ENCODE measurements at places on chromosomes 6 and 20.

DNA sequence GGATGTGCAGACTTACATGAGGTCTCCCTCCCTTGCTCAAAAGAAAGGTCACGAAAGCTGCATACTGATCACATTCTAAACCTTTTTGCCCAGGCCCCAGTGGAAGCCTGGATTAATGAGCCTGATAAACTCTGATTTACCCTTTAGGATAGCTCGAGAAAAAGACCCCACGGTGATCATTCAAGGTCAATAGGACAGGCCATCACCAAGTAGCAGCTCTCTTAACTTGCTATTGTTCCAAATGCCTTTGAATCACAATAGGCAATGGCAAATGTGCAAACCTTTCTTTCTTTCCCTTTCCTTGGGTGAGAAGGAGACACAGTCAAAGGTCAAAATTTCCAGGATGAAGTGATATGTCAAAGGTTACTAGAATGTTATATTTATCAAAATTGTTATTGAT lies 327.3 kb downstream of the HDGFL1 start:
- DNase-seq: no peak

GRCh38 chr6:125164696-125165095 lies 11.1 kb downstream of the TPD52L1 start:
- peak; percentile 17 for DNase-seq

- no peak for DNase-seq
Observed at GRCh38 chr6:142207265-142207877, 60.3 kb downstream of the VTA1 start.

GRCh38 chr20:46021361-46022359 lies 7.4 kb upstream of the SLC12A5 start:
- no peak for DNase-seq

- no peak for DNase-seq
Observed at GRCh38 chr6:105181981-105182515, 2.2 kb upstream of the POPDC3 start.

DNA sequence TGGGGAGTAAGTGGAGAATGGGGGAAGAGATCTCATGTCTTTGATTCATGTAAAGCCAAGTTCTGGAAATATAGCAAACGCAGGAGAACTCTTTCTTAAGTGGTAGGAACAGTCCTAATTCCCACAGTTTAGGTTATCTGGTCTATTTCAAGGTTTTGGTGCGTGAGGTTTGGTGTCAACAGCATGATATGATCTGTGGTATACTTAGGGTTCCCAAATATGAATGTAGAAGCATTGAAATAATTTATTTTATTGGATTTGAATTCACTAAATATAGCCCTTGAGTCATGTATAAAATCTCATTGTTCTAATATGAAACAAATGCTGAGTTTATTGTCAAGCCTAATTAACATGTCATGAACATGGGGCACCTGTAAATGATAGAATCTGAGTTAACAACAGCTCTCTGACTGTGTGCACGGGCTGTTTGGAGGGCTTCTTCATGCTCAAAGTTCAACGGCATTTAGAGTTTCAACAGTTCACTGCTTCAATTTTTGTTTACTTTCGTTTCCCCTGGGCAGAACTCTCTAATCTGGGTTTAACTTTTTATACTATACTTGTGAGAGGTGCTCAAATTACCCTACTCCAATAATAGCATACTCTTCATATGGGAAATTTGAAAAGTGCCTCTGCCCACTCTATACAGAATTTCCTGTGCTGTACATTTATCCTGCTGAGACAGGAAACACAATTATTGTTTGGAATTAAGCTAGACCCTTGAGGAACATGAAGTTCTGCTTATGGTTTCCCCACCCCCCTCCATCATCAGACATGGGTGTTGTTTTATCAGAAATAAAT lies 236.3 kb upstream of the ZNF217 start:
- DNase-seq: peak; percentile 44

DNA sequence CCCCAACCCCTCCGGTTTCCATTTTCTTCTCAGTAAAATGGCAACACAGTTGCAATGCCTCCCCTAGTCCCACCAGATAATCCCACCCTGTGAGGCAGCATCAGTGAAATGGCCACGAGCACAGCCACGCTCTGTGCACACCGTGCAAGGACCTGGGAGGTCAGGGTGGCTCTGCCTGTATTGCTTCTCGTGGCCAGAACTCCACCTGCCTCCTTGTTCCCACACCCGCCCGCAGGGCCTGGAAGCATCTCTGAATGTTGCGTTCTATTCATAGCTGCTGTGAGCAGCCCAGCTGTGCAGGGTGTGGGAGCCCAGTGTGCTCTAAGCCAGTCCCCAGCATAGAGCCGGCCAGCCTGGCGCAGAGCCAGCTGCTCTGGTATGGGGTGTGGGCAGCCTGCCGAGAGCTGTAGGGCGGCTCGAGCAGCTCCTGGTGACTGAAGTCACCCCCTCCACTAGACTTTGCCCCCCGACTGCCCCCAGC lies 161.1 kb downstream of the DLL1 start:
- no peak for DNase-seq

- DNase-seq: peak; percentile 91
Observed at GRCh38 chr6:73585566-73586415, 65.0 kb upstream of the EEF1A1 start.

- DNase-seq: peak; percentile 84
Observed at GRCh38 chr20:58906894-58907293, 54.4 kb downstream of the GNAS start.

DNA sequence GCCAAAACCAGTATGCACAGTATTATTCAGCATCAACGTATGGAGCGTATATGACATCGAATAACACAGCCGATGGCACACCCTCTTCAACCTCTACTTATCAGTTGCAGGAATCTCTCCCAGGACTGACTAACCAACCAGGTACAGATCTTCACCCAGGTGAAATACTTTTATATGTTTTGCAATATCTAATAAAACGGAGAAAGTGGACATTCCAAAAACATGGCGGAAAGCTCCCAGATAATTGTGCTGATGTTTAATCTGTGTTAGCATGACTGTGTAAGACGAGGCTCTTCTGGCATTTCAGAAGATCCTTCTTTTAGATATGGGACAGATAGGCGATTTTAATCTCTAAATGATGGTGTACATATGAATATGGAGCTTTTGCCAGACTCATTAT lies 227.4 kb downstream of the EYA4 start:
- no peak for DNase-seq

GRCh38 chr6:7544597-7544996 lies 3.1 kb downstream of the DSP start:
- no peak for DNase-seq

GRCh38 chr6:126797981-126798380 lies 320.5 kb upstream of the RSPO3 start:
- DNase-seq: no peak

GRCh38 chr6:150900049-150900448 lies 34.5 kb downstream of the MTHFD1L start:
- no peak for DNase-seq

DNA sequence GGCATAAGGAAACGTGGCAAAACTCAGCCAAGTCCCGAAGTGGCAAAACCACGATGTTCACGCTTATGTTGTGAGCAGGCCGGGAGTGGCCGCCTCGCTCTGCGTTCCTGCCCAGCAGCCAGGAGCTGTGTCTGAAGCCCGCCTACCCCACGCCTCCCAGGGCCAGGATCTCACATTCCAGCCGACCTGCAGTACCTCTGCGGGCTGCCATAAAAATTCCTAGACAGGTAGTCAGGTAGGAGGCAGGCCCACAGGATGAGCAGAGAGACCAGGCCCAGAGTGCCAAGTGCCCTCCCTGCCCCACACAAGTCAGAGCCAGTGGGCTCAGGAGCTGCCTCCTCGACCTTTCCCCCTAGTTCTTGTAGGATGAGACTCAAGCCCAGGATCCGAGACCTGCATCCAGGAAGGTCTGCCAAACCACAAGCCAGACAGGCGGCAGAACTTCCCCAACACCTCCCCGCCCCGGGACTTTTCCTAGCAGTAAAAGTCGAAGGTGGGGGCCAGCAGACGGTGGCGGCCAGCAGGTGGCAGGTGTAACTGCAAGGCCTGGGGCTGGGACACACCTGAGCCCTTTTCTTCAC lies 16.7 kb downstream of the PMEPA1 start:
- no peak for DNase-seq

Data from CD14-positive monocyte (primary cell).